ENCODE measurements at places on chromosomes 16 and 17.

- DNase-seq, result no peak
These were observed 115.6 kb upstream of the HSBP1 start for GRCh38 chr16:83692224-83692623.

DNA sequence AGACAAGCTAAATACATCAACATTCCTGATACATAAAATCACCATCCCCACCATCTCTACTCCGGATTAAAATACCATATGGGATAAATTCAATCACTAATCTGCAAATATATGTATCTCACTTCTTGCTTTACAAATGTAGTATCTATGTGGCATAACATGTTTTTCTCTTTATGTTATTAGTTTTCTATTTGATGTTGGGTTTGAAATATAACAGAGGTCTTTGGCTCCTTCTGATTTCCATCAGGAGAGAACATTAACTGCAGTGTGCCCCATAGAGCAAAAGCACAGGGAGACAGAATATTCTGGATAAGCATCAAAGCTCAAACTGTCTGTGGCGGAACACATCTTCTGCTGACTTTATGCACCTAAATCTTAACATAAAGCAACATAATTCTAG is 547.2 kb upstream of the CDH8 start:
- no peak for DNase-seq

DNA sequence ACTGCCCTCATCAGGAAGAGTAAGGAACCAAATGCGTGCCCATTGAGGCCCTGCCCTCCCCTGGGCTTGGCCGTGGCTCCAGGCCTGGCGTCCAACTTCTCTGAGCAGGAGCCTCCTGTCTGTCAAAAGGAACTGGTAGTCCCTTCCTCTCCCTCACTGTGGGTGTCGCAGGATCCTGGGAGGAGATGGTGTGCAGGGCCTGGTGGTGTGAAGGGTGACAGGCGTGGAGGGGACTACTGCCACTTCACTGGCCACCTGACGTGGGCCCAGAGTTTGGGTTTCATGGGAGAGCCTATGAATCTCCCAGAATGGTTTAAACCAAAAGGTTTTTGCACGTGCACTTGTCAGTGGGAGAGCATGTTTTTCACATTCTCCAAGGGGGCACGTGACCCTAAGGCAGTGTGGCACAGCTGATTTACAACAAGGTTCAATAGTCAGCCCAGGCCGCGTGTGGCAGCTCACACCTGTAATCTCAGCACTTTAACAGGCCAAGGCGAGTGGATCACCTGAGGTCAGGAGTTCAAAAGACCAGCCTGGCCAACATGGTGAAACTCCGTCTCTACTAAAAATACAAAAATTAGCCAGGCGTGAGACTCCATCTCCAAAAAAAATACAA is 12.5 kb downstream of the ARL2BP start:
- DNase-seq, result no peak

GRCh38 chr17:2067608-2068024 is 12.7 kb downstream of the HIC1 start:
- no peak for DNase-seq

GRCh38 chr16:794853-795466 is 5.6 kb downstream of the GNG13 start:
- DNase-seq, result no peak

- no peak for DNase-seq
These were observed 73.2 kb downstream of the AIPL1 start for GRCh38 chr17:6361733-6362132.

DNA sequence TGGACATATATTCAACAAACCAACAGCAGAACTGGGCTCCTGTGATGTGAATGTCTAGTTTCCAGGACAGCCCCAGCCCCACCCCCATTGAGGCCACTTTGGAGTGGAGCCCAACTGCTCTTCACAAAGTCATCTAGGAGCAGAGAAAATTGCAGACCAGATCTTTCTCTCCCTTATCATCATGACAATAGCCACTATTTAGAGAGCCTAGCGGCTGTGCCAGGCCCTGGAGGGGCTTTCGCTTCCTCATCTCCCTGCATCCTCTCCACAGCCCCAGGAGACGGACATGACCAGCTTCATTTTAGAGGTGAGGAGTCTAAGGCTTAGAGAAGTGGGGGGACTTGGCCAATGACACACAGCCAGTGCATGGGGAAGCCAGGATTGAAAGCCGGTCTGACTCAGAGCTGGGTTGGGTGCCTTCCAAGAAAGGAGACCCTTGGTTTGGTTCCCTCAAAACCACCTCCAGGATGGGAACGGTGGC is 1.4 kb downstream of the PRSS8 start:
- DNase-seq, result no peak

DNA sequence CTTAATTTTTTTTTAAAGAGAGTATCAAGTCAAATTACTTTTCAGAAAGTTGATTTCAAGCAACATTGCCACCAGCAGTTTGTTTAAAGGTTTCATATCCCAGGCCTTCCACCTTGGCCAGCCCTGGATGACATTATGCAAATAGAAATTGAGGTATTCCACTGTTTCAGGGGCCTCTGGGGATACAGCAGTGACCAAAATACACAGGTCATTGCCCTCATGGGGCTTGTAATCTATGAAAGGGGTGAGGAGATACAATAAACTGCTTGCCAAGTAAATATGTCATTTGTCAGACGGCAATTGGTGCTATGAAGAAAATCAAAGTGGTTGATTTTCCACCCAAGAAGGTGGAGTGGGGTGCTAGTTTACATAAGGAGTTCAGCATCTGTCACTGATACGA is 37.8 kb upstream of the TMC5 start:
- no peak for DNase-seq

GRCh38 chr17:73813201-73813600 is 169.0 kb upstream of the SDK2 start:
- no peak for DNase-seq

DNA sequence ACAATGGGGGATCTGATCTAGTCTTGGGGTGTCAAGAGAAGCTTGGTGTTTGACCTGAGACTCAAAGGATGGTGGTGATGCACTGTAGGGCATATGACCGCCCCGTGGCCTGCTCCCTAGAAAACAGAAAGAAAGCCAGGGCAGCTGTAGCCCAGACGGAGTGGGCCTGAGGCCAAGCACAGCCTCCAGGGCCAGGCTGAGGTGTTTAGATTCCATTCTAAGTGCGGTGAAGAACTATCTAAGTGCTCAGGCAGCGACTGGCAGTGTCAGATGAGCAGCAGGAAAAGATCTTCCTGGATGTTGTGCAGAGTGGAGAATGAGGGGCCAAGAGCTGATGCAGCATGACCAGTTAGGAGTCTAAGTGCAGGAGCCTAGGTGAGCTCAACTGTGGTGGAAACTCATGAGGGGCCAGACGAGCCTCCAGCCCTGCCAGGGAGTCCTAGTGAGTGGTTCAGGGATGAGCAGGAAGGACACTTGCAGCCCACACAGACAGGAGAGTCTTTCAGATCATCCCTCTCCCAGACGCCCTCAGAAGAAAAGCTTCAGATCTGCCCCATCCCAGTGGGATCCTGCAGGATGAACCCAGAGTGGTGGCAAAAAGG is 314.2 kb upstream of the CCL2 start:
- no peak for DNase-seq

DNA sequence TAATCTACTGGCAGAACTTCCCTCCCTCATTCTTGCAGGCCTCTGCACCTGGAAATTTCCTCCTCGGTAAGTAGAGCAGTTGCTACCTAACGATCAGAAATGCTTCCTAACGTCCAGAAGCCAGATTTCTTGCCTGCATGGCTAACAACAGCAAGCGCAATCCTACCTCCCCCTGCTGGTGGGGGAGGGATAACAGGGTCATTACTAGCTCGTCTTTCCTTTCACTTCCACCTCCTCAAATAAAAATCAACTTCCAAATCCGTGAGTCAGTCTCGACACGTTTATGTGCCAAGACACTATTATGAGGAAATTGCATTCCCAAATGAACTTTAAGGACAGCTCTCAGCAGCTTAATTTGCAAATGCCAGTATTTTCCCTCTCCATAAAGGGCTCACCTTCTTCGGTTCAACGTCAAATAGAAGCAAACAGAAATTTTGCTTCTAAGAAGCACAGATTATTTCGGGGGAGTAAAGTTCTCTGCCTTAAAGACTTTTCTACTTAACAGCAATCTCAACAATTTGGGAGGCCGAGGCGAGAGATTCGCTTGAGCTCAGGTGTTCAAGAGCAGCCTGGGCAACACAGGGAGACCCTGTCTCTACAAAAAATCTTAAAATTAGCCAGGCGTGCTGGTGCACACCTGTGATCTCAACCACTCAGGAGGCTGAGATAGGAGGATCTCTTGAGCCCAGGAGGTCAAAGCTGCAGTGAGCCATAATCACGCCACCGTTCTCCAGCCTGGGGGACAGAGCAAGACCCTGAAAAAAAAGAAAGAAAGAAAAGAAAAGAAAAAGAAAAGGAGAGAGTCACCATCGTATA is 188.6 kb upstream of the PSMD7 start:
- DNase-seq, result peak; percentile 17

DNA sequence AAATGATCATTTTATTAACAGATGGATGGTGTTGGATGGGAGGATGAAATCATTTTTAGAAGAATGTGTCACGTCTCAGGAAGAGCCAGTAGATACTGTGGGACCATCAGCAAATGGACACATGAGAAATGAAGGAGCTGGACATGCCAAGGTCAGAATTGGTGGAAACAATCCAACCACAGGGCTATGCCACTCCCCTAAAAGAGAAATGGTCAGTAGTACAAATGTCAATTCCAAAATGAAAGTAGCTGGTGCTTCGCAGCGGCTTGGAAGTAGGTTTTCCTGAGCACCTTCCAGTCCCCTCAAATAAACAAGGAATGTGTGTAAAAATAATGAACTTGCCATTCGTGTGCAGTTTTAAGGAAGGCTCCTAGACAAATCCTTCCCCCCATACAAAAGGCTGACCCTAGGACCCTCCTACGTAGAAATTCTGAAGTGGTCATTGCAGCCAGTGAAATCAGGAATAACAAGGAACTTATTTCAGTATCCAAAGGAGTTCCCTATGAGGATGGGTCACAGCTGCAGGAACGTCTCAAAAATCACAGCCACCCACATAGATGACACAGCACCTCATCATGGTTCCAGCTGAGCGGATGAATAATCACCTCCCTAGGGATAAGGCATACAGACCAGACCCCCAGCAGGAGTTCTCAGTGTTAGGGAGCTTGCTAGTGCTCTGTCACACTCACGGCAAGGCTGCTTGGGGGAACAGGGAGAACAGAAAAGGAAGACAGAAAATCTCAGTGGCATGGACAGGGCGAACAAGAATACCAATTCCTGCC is 239.2 kb downstream of the HS3ST3A1 start:
- peak; percentile 35 for DNase-seq

- no peak for DNase-seq
These were observed 2115.3 kb downstream of the TP53TG3F start for GRCh38 chr16:35574454-35575431.

DNA sequence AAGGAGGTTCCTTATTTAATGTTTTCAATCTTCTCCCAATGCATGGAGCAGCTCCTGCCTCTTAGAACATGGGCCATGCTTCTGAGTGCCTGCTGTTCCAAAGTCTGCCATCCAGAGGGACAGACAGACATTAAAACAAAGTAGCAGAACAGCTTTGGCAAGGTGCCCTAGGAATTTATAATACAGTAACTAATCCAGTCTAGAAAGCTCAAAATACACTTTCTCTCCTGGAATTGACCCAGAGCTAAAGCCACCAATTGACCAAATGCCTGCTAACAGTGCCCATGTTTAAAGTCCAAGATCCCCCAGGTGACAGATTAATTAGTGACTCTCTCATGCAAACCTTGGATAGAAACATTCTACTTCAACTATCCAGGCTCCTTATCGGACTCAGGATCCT is 11.1 kb upstream of the CHRNE start:
- DNase-seq, result no peak

DNA sequence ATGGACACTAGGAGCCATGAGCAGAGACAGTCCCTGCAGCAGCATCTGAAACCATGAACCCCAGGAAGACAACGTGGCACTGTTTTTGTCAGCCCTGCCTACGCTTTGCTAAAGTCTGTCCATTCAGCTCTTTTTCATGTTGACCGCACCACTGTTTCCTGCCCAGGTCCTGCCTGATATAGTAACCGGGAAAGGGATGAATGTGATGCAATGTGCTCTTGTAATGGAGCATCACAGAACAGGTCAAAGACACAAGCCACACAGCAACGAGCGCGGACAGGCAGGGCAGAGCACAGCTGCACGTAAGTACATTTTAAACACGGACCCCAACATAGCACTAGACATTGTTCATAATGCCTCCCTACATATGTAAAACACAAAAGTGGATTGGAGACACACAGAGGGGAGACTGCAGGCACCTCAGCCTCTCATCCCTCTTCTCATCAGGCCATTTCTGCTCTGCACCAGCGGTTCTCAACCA is 16.9 kb upstream of the TNFRSF13B start:
- DNase-seq, result no peak

GRCh38 chr16:6891496-6891895 is 441.1 kb upstream of the RBFOX1 start:
- DNase-seq, result no peak

GRCh38 chr16:17358355-17358754 is 112.4 kb downstream of the XYLT1 start:
- no peak for DNase-seq

DNA sequence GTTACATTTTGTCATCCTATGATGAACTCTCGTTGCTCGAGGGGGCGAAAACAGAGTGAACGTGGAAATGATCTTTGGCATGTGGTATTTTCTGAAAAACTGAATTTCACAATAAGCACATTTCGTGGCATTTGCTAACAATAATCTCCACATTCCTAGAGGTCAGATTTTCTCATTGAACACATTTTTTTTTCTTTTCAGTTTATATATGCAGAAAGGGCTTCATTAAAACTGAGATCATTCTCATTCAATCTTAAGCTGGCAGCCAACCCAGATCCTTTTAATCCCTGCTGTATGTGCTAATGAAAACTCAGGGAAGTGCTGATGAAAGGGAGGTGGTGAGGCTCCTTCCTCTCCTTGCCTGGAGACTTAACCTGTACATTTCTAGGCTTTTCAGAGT is 52.6 kb downstream of the PRKCA start:
- DNase-seq, result no peak

DNA sequence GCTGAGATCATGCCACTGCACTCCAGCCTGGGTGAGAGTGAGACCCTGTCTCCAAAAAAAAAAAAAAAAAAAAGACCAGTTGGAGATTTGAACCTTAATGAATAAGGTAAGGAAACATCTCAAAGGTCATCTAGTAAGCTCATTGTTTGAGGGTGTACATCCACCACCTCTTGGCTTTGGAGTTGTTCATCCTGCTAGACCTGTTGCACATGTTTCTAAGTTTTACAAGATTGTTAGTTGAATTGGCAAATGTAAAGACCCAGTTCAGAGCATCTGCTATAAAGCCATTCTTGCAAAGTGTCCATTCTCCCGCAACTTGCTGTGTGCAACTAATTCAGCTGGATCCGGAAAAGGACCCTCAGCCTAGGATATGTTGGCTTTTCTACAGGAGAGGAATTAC is 1.5 kb downstream of the PSMD7 start:
- DNase-seq, result no peak

- DNase-seq, result peak; percentile 27
These were observed 970 bp downstream of the EPN2 start for GRCh38 chr17:19238167-19238505.

- no peak for DNase-seq
These were observed 142.8 kb downstream of the PRKCA start for GRCh38 chr17:66445229-66445628.

GRCh38 chr17:75152523-75152921 is 1.8 kb downstream of the JPT1 start:
- DNase-seq, result no peak
